ENCODE measurements at places on chromosomes 2 and 18.

DNA sequence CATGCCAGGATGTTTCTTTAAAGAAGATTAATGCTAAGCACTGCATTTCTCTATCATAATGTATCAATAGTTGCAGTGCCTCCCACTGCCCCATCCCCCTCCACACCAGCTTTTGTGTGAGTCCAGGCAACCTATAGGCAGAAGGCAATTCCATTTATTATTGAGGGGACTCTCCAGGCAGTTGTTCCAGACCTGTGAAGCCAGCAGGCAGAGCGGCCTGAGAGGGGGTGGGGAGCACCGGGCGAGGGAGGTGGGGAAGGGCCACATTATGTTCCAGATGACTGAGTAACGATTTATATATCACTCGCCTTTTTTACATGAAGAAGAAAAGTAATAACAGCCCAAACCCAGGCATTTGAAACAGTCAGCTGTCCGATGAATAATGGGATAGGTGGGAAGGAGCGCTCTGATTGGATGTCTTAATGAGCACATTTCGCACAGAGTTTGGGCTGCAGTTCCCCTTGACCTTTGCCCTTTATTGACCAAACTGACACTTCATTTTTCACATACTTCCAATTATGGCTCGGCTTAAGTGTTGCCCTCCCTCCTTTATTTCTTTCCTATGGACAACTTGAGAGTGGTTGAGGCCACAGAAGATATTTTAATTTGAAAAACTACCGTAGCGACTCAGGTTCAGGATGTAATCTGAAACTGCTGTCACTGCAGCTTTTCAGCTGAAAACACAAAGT lies 34.4 kb downstream of the MEIS1 start:
- no peak for DNase-seq

- no peak for DNase-seq
These were observed 12.8 kb upstream of the CCDC85A start for GRCh38 chr2:56170988-56171387.

DNA sequence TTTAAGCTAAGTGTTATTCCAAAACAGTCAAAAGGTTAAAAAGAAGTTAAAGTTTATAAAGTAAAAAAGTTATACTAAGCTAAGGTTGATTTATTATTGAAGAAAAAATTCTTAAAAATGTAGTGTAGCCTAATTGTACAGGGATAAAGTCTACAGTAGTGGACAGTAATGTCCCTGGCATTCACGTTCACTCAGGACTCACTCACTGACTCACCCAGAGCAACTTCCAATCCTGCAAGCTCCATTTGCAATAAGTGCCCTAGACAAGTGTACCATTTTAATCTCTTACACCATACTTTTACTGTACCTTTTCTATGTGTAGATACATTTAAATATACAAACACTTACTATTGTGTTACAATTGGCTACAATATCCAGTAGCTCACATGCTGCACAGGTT lies 86.1 kb downstream of the CACNB4 start:
- DNase-seq = no peak

GRCh38 chr2:10345813-10346212 lies 43.1 kb downstream of the HPCAL1 start:
- DNase-seq = no peak

GRCh38 chr2:76009484-76009883 lies 298.8 kb upstream of the GCFC2 start:
- DNase-seq = no peak

All from brain pericyte (primary cell).